ENCODE measurements at places on chromosomes 3 and 15. TPM values are rescaled to one million over a fixed set of nuclear protein-coding genes. Genes with fewer than 3 reads are reported as not detected.

ZNF80 gene
- 0.36 TPM for polyA plus RNA-seq

ZMYND10 gene
- not detected for polyA plus RNA-seq

GP5 gene
- 0.41 TPM for polyA plus RNA-seq

FSIP1 gene
- polyA plus RNA-seq = 0.20 TPM

MB21D2 gene
- 2.6 TPM for polyA plus RNA-seq

SOX2 gene
- polyA plus RNA-seq = not detected

SLC6A1 gene
- not detected for polyA plus RNA-seq

CNOT10 gene
- 30.3 TPM for polyA plus RNA-seq

CDC25A gene
- polyA plus RNA-seq = 0.06 TPM

CD276 gene
- polyA plus RNA-seq = not detected

PARP6 gene
- polyA plus RNA-seq = 14.5 TPM

DCBLD2 gene
- 0.54 TPM for polyA plus RNA-seq

DNA sequence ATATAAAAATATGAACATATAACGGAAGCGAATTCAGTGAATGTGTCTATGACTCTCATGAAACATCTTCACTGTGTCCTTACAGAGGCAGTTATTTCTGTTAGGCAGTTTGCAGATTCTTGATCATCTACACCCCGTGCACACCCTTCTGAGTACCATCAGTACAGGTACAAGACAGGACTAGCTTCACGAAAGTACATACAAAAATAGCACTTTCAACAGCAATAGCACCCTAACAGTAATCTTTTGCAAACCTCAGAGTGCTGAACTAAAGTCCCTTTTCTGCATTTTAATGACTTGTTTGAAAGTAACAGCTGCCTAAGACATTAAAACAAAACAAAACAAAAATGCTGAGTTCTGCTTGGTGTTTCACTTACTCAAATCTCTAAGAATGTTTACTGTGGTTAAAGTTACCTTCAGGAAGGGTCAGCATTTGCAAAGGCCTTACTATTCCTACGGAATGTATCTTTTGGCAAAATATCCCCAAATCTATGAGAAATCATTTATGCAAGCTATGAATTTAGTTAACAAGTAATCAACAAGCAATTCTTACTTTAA is 104.1 kb downstream of the CNTN3 start:
- DNase-seq = no peak

DNA sequence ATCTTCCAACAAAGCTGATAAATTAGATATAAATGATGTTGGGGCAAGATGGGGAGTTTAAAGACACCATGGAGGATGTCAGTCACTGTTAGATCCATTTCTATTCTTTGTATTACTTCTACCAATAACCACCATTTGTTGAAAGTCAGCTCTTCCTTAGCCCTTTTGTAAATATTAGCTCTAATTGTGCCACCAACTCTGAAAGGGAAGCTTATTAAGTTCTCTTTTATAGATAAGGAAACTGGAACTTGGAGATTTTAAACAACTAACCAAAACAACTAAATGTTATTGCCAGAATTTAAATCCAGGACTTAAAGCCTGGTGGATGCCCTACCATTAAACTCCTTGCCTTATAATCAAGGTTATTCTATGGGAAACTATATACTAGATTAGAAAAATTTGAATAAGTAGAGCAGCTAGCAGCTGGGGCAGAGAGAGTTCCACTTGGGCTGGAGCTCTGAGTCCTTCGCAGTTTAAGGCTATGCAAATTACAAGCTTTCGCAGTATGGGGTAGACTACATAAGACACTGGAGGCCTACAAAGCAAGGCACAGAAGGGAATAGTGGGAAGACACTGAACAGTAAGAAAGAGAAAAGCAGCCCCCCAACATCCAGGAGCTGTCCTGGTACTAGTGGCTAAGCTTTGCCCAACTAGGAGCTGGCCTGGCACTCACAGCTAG is 52.6 kb downstream of the TM4SF18 start:
- DNase-seq = no peak

DNA sequence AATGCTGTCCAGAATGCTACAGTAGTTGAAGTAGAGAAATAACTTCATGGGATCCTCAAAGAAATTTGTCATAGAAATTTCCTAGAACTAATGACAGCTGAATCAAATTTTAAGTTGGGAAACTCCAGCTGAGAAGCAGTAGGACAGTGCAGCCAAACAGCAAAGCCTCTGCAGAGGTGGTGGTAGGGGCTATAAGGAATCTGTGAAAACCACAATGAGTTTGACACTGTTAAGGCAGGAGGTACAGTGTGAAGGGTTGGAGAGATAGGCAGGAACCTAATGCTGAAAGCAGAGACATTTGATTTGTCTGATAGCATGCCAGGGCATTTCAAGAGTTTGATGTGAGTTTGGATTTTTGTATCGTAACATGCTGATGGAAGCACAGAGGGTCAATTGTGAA is 22.0 kb downstream of the ASTE1 start:
- DNase-seq = no peak

GRCh38 chr3:175242243-175242642 is 383.1 kb downstream of the NAALADL2 start:
- DNase-seq = no peak

GRCh38 chr15:88725305-88726210 is 77.7 kb upstream of the ACAN start:
- DNase-seq = no peak

- DNase-seq = no peak
Observed at GRCh38 chr15:78012643-78013077, 64.9 kb downstream of the TBC1D2B start.

- no peak for DNase-seq
Observed at GRCh38 chr15:57382969-57383368, 6.7 kb downstream of the CGNL1 start.

DNA sequence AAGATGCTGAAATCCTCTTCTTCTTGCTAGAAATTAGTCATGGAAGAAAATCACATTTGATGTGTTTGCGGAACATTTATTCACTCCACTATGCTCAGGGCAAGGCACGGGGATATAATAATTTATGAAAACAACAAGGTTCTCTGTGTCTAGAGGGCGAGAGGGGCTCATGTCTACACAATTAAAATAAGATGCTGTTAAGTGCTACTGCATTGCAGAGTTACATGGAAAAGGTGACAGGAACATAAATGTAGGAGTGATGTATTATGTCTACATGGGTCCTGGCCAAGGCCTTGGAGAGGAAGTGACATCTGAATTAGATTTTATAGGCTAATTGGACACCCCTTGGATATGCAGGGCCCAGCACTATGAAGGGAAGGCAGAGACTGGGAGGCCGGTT is 96.1 kb downstream of the SV2B start:
- DNase-seq = no peak

GRCh38 chr15:31261266-31262142 is 65.1 kb upstream of the KLF13 start:
- DNase-seq = no peak

DNA sequence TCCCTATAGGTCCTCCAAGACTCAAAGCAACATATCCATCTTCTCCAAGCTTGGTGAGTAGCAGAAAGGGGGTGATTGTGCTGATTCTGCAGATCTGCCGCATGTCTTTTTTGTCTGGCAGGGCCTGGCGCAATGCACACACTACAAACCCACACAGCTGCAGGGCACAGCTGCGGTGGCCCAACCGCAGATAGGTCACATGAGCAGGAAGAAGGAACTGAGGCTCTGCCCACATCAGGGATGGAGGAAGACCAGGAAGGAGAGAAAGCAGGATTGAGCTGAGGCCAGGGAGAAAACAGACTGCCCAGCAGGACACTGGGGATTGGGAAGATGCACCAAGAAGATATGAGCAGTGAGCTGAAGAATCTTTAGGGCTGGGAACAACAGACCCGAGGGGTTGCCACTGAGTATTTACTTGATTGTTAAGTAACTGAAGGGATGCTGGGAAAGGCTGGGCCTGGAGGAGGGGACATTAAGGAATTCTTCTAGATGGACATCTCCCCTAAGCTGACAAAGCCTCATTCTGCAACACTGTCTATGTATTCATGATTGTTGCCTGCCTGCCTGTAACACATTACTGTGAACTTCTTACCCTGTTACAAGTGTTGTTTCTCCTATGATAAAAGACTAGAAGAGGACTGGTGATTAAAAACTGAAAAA is 126.7 kb downstream of the MYLK start:
- peak; percentile 39 for DNase-seq

GRCh38 chr3:77460326-77460725 is 420.4 kb downstream of the ROBO2 start:
- no peak for DNase-seq

GRCh38 chr15:57697588-57697987 is 8.9 kb upstream of the POLR2M start:
- DNase-seq = no peak

DNA sequence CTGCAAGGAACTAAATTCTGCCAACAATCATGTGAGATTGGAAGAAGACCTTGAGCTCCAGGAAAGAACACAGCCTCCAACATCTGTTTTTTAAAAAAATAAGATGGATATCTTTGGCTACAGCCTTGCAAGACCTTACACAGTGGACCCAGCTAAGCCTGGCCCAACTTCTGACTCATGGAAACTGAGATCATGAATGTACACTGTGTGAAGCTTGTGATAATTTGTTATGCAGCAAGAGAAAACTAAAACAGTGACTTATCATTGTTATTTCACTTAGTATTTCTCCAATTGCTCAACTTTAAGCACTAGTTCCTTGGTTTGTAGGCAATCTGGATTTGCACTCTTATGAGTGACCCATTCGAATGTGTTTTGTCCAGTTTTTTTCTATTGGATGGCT is 29.3 kb downstream of the SHQ1 start:
- no peak for DNase-seq

DNA sequence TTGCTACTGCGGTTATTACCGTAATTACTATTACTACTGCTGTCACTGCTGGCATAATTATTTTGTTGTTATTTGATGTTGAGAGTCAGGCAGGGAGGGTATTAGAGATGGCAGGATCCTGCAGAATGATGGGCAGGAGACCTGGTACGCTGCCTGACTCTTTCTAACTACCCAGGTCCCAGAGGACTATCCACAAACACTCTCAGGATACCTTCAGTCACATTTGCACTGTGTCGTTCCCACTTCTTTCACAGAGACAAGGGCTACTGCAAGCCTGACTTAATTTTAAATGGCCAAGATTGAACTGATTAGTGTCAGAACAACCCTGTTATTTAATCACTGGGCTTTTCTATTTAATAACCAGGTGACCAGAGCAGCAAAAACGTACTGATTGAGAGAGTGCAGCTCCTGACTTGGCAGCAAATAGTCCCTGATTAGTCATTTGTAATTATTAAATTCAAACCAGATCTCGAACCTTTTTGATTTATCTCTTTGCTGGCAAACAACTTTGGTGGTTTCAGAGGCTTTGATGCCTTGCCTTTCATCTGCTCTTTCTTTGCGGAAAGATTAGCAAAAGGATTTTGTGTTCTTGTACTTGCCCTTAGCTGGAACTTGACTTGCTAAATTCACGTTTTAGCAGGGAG is 88.8 kb upstream of the ARHGEF3 start:
- no peak for DNase-seq

DNA sequence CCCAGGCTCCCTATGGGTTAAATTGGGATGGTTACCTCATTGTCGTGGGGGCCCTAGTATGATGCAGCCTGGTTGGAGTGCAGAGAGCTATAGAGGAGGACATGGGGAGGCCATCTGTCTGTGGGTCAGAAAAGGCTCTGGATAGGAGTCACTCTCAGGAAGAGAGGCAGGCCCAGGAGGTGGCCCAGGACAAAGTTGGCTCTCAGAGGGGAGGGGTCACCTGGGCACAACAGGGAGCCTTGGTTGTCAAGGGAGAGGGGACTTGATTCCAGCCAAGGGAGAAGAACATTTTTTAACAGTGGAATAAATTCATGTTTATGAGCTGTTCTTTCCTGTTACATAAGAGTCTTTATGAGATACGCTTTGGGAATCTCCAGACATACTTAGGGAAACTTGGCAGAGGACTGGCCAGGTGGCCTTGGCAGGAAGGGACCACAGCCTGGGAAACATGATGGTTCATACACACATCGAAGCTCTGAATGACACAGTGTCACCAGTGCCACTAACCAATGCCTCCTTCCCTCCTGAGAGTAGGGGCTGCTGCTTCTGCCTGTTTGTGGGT is 27.5 kb upstream of the LCTL start:
- DNase-seq = no peak

DNA sequence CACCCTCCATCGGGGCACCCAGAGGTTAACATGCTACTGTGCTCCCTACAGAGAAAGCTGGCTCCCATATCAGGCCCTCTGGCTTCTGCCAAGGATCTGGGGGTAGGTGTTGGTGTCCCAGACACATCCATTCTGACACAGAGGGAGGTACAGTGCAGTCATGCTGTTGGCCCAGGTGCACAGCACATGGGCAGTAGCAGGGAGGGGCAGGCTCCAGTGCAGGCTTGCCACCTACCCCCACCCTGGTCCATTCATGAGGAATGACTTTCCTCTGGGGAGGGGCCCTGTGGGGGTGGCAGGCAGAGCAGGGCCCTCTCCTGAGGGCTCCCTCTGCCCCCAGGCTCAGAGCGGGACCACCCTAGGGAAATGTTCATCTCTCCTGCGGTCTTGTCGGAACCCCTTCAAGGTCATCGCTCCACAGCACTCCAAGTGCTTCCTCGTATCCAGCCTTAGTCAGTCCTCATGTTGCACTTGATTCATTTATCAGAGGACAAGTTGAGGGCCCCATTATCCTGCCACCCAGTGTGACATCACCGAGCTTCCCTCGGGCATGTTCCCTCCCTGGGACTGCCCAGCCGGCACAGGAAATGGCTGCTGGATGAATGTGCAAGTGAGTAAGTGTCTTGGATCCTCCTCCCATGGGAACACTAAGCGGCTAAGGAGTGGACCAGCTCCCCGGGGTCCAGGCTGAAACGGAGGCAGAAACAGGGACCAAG is 10.0 kb downstream of the DUSP7 start:
- no peak for DNase-seq

DNA sequence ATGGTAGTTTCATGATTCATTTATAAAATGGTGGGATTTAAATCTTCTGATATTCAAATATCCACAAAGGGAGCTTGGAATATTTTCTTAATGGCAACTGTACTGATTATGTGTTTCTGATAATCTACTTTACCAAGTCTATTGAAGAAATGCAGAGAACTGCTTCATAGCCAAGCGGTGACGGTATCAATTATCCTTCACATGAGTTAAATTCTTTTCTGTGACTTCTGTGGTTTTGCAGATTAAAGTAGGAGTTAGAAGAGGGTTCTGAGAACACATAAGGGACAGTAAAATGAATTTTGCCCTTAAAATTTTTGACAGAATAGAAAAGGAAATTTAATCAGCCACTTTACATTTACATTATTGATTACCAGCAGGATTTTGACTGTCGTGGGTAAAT is 563.2 kb downstream of the GBE1 start:
- no peak for DNase-seq

- no peak for DNase-seq
Observed at GRCh38 chr3:53191836-53192480, 30.9 kb downstream of the PRKCD start.

- peak; percentile 65 for DNase-seq
Observed at GRCh38 chr15:85730001-85730820, 64.5 kb downstream of the KLHL25 start.

GRCh38 chr3:35659768-35660167 is 20.4 kb downstream of the ARPP21 start:
- DNase-seq = no peak

DNA sequence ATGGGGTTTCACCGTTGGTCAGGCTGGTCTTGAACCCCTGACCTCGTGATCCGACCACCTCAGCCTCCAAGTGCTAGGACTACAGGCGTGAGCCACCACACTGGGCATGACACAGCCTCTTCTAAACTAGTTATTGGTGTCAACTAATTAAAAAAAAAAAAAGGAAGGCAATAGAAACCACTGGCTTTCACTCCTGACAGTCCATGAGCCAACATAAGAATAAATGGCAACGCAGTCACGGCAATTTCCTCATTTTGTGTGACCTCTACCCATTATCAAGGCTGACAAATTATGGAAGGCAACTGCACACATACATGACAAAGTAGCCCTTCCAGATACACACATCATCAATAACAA is 5.9 kb downstream of the ARHGEF3 start:
- no peak for DNase-seq
